CD8-positive, alpha-beta memory T cell (primary cell): ENCODE measurements at places on chromosomes 2 and 18. TPM values are rescaled to one million over a fixed set of nuclear protein-coding genes. Genes with fewer than 3 reads are reported as not detected.

GRCh38 chr2:86368161-86368824, 30.9 kb upstream of the REEP1 start:
- DNase-seq = peak; percentile 38

GRCh38 chr2:62186156-62186905, 9.6 kb upstream of the B3GNT2 start:
- DNase-seq = no peak

DNA sequence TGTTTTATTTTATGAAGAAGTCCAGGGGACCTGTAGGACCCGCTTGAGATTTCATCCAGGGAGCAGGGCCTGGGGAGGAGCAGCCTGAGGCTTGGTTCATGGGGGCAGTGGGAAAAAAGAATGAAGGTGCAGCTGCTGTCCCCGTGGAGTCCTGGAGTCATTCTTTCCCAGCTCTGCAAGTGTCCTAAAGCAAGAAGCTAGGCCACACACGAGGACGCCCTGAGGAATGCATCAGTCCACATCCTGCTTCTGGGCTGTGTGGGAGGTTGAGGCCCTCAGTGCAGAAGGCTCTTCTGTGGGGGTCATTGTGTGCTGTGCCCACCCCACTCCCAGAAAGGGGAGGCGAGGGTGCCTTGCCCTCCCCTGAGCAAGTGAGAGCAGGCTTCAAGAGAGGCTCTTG, 179.9 kb upstream of the HS6ST1 start:
- DNase-seq = no peak

DNA sequence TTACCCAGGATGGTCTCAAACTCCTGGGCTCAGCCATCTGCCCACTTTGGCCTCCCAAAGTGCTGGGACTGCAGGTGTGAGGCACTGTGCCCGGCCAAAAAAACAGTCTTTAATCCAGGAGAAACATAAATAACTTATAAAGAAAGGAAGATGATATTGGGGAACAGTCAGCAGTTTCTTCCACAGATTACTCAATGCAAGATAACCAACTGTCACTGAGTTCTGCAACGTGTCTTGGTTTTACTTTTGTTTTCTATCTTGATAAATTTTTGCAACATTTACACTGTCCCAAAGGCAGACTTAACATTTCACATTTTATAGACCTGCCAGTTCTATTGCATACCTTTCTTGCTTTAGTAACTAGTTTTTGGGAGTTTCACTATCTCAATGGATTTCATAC, 71.1 kb downstream of the ANKRD44 start:
- no peak for DNase-seq

- no peak for DNase-seq
These were observed 24.5 kb upstream of the CD28 start for GRCh38 chr2:203681978-203682377.

GRCh38 chr18:58187674-58188073, 143.6 kb downstream of the NEDD4L start:
- DNase-seq = no peak

DNA sequence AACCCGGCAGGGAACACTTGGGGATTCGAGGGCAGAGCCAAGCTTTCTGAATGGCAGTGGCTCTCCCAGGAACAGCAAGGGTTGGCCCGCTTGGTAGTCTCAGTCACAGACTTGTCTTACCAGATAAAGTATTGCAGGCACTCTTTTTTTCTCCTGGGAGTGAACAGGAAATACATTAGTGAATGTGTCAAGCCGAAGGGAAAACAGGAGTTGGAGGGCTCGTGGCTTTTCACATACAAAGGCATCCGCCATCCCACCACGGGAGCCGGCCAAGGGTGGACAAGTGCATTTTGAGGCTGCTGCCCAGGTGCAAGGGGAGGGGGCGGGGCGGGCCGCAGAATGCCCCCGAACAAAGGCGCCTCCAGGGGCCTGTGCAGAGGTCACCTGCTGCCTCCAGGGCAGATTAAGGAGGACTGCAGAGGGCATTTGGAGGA, 163.3 kb upstream of the SIX3 start:
- no peak for DNase-seq

DNA sequence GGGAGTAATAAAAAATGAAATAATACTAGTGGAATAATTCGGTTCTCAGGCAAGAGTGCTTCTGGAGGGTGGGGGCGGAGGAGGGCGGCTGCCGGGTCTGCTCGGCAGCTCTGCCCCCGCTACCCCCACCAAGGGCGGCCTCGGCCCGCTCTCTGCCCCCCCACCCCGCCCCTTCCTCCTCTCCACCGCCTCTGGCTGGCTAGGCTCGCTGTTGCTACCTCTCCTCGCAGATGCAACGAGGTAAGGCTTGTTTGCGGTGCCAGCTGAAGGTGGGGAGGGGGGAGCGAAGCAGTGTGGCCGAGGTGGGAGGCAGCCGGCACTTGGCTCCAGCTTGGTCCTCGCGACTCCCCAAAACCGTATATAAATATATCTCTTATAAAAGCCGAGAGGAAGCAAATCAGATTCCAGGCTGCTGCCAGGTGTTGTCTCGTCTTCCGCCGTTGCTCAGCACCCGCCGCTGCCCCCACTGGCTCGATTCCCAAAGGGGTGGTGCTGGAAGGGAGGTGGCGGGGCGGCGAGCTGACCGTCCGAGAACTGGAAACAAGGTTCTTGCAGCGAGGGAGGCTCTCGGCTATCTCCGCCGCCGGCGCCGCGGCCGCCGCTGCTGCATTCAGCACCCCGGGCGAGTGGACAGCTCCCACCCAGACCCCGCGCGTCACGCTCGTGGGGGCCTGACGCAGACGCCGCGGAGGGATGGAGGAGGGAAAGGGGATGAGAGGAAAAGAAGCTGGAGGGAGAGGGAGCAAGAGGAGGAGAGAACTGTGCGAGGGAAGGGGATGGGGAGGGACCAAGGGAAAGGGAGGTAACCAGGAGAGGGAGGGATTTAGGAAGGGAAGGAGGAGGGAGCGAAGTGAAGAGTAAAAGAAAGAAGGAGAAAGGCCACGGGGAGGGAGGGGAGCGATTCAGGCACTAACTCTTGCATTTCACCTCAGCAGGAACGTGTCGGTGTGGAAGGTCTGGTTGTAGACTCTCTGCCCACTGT, at the start of gene MARCHF4:
MARCHF4 (minus strand) TSS at position 763 of the 982 bp plus-strand sequence. CDS start 2,223 bp downstream, outside the sequence.
- DNase-seq = peak; percentile 48

GRCh38 chr18:12423393-12423792, 15.7 kb downstream of the PRELID3A start:
- no peak for DNase-seq

CDCA7 gene
- total RNA-seq = 25.9 TPM

- DNase-seq = no peak
These were observed 33.9 kb downstream of the CFAP53 start for GRCh38 chr18:50232419-50232818.

DNA sequence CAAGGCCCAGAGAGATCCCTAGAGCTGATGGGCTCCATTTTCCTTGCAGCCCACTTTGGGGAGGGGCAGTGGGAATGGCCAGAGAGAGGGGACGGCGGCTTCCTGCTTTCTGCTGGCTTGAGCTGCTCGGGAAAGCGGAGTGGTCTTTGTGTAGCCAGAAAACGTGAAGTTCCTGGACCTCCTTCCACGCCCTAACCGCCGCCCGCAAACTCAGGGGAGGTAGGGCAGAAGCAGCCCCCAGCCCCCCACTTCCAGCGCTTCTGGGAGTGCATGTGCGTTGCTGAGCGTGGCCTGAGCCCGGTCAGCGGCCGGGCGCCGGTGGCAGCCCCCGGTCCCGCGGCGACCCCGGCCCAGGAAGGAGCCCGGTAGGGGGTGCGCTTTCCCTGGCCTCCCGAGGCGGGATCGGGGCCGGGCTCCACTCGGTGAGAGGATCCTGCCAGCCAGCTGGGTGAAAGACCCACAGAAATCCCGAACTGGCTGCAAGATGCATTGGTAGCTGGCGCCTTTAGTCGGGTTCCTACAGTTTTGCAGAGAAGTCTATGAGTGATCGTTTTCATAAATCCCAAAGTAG, 25.3 kb upstream of the BOD1L2 start:
- DNase-seq = no peak

DNA sequence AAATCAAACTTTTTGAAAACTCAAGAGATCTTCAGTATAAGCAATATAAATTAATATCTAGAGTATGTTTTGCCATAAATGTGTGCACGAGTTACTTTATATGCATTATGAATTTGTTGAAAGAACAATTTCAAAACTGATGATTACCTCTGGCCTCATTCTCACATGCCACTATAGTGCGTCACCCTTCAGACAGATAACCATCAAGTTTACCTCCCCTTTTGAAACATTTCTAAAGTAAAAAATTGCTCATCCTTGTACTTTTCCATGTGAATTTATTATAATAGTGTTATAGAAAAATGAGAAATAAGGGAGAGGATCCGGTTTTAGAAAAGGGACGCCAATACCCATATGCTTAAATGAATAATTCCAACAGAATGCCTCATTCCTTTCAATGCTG, 38.3 kb downstream of the ZEB2 start:
- no peak for DNase-seq

- no peak for DNase-seq
These were observed 223.3 kb upstream of the STON1 start for GRCh38 chr2:48306409-48307284.

HRH4 gene
- total RNA-seq = not detected

ABCG8 gene
- not detected for total RNA-seq

DNA sequence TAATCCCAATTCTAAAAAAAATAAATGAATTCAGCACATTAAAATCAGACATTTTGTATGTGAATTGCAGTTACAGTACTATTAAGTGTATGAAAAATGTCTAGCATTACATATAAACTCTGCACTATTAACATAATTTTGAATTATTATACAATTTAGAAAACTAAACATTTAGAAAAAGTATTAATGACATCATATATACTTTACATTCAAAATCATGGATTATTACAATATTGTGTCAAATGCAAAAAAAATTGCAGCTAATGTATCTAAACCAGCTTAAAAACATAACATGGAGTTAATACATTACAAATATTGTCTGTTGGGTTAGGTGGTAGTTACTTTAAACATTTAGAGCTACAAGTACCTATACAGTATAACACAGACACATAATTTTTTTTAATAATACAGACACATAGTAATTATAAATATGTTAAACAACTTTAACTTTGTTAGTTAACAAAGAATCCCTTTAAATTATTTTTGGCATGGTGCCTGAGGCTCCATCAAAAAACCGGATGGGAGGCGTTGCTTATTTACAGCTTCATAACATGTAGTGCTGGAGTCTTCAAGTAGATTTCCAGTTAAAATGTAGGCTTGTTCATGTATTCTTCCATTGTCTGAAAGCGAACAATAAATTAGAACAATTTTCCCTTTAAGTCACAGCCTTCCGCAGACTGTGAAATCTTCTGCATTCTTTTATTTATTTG, 79.1 kb downstream of the AP1S3 start:
- DNase-seq = no peak

- DNase-seq = no peak
These were observed 48.7 kb upstream of the NBEAL1 start for GRCh38 chr2:202965810-202966460.

GRCh38 chr18:13565228-13565627, 161.1 kb downstream of the FAM210A start:
- no peak for DNase-seq

ADD2 gene
- total RNA-seq = 0.74 TPM

GRCh38 chr2:4831751-4832150, 860.4 kb upstream of the SOX11 start:
- no peak for DNase-seq

GRCh38 chr2:233210843-233211547, 40.5 kb upstream of the ATG16L1 start:
- no peak for DNase-seq

GRCh38 chr2:108396845-108397244, 19.1 kb downstream of the SULT1C4 start:
- DNase-seq = no peak

- DNase-seq = no peak
These were observed 3.9 kb upstream of the HRH4 start for GRCh38 chr18:24456549-24456948.

GRCh38 chr2:109409321-109410038, 204.3 kb downstream of the SEPTIN10 start:
- DNase-seq = no peak

DNA sequence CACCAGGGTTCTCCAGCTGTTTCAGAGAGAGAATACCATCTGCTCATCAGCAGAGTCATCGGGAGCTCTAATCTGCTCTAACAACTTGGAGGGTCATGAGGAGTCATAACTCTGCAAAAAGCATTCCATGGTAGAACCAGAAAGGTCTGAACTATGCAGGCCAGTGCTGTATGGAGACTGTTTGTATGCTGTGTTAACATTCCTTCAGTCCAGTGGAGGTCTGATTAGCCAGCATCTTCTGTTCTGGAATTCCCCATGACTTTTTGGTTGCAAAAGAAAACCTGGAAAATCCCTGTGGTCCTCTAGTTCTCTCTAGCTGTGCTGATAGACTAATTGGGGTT, 9.4 kb upstream of the ITGB6 start:
- DNase-seq = no peak

- no peak for DNase-seq
These were observed 35.0 kb downstream of the SLC14A2 start for GRCh38 chr18:45650321-45650720.

DNA sequence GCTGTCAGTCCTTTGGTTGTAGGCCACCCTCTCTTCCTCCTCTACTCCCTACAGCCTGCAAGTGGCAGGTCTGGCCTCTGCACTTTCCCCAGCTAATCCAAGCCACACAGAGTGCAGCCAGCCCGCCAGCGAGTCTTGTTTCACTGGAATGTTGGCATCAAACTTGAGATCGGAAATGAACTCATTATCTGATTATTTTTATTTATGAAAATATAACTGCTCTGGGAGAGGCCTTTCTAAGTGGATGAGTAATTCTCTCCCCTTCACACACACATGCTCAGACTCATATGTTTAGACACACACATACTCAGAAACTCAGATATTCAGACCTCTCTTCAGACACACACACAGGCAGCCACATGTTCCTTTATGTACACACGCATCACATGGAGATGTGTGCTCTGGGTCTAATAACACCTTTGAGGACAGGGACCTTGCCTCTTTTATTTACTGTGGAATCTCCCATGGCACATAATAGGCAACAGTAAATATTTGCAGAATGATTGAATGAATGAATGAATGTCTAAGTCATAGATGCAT, 151.3 kb downstream of the ZFP36L2 start:
- no peak for DNase-seq
